Stimulated activated CD4-positive, alpha-beta T cell treated with anti-CD3 and anti-CD28 coated beads, Interleukin-1b, Interleukin-23, amount 100 ng/mL, for 24 hours (primary cell): ENCODE measurements at places on chromosomes 1 and 21.

GRCh38 chr1:58755468-58755872 is 28.4 kb downstream of the JUN start:
- DNase-seq: no peak

- no peak for DNase-seq
Observed at GRCh38 chr1:36087233-36088123, 1.2 kb upstream of the ADPRS start.

- DNase-seq: no peak
Observed at GRCh38 chr1:47942240-47942629, 55.0 kb downstream of the TRABD2B start.

DNA sequence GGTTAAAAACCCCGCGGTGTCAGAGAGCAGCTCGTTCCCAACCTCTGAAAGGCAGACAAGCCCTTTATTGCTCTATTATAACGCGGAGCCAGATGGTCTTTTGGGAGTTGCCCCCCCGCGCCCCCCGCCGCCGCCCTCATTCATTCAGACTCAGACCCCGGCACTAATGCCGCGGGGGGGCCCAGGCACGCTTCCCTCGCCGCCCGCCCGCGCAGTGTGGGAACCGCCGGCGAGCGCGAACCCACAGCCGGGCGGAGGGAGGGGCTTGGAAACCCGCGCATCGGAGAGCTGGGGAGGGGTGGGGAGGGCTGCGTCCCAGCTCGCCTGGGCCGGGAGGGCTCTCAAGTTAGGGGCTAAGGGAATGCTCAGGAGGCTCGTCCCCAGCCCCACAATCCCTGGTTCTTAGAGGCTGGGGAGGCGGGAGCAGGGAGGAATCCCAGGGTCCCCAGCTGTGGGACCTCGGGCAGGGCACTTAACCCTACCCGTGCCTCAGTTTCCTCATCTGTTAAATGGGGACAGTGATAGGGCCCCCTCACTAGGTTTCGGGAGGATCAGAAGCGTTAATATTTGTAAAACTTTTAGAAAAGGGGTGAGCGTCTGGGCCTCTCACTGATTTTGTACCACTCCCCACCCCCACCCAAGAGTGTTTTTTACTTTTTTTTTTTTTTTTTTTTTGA is 10.9 kb upstream of the HES5 start:
- no peak for DNase-seq

GRCh38 chr1:197424380-197424779 is 156.3 kb downstream of the CRB1 start:
- no peak for DNase-seq

DNA sequence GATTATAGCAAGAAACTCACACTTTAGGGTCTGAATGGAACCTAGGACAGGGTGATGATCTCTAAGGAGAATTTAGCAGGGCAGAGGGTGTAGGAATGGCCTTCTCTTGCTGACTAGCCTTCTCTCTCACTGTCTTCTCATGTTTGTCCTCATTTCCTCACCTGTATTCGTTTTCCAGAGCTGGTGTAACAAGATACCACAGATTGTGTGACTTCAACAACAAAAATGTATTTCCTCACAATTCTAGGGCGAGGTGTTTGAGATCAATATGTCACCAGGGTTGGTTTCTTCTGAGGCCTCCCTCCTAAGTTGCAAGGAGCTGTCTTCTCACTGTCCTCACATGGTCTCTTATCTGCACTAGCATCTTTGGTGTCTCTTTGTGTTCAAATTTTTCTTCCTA is 177.9 kb upstream of the C1orf87 start:
- no peak for DNase-seq

- DNase-seq: no peak
Observed at GRCh38 chr1:79252598-79252997, 246.1 kb upstream of the ADGRL4 start.

- no peak for DNase-seq
Observed at GRCh38 chr1:162373541-162374260, 3.0 kb downstream of the SPATA46 start.

DNA sequence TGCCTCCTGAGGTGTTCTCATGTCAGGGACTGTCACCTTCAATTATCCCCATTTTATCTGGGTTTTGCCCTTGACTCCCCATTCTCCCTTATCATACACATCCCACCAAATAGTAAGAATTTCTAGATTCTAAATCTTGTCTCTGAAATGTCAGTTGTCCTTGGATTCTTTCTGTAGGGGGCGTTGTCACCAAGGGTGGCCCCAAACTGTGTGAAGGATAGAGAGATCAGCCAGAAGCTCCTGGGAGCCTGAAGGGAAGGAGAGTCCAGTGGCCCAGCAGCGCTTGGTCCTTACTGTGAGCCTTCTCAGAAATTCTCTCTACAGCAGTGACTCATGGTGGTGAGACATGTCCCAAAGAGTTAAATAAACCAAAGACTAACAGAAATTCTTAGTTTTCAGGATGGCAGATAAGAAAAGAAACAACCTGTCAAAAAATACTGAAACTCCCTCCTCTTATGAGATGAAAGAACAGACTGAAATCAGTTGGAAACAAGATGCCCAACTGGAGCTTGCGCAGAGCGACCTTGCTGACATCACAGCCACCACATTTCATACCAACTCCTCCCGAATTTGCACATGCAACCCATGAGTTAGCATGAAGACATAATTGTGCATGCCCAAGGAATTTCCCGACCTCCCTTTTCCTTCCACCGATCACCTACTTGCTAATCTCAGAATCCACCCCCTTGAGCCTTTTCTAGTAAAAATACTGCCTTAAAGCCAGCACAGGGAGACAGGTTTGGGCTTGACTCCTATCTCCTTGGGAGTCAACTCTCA is 109.8 kb downstream of the ELAVL4 start:
- no peak for DNase-seq

GRCh38 chr1:179883040-179883744 is 1.1 kb downstream of the TOR1AIP1 start:
- DNase-seq: no peak

GRCh38 chr1:206952171-206952570 is 5.9 kb upstream of the PIGR start:
- DNase-seq: no peak

GRCh38 chr1:29583727-29584126 is 347.4 kb downstream of the PTPRU start:
- no peak for DNase-seq

DNA sequence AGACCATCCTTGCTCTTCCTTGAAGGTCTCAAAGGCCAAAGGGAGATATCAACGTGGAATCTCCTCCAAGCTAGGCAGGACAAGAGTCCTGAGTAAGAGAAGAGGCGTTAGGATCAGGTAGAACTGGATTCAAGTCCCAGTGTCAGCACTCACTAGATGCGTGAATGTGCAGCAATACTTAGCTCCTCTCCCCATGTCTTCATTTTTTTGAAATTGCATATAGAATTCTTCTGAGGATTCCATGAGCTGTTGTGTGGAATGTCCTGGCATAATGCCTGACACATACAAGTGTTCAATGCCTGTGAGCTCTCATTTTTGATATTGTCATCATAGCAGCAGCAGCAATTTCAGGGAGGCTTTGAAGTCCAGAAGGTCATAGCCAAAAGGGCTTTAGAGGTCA is 333.2 kb downstream of the KCNH1 start:
- no peak for DNase-seq

GRCh38 chr1:90384193-90384592 is 332.9 kb downstream of the BARHL2 start:
- DNase-seq: no peak

DNA sequence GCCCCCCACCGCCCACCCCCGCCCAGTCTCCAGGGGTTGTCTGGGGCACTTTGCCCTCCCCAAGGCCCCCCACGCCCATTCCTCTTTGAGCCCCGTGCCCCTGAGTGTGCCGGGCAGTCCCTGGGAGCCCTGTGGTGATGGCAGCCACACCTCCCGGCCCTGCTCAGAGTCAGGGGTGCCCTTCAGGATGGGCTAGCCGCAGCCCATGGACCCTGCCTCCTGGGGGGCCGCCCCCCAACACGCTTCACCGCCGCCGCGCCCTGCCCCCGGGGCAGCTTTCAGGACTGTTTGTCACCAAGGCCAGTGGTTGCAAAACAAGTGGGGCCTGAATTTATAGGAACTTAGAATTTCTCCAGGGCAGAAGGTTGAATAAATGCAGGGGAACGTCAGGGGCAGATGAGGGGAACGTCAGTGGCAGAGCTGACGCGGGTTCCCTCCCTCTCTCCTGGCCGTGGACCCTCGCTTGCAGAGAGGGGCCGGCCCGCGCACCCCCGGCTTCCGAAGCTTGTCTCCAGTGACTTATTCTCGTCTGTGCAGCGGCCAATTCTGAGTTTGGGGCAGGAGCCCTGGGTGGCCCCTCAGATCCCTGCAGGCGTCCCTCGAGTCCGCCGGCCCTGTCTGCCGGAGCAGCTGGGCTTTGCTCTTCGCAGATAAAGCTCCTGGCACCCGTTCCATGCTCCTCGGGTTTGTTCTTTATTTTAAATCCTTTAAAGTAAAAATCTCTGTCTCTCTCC is 41.2 kb upstream of the ADARB1 start:
- no peak for DNase-seq

DNA sequence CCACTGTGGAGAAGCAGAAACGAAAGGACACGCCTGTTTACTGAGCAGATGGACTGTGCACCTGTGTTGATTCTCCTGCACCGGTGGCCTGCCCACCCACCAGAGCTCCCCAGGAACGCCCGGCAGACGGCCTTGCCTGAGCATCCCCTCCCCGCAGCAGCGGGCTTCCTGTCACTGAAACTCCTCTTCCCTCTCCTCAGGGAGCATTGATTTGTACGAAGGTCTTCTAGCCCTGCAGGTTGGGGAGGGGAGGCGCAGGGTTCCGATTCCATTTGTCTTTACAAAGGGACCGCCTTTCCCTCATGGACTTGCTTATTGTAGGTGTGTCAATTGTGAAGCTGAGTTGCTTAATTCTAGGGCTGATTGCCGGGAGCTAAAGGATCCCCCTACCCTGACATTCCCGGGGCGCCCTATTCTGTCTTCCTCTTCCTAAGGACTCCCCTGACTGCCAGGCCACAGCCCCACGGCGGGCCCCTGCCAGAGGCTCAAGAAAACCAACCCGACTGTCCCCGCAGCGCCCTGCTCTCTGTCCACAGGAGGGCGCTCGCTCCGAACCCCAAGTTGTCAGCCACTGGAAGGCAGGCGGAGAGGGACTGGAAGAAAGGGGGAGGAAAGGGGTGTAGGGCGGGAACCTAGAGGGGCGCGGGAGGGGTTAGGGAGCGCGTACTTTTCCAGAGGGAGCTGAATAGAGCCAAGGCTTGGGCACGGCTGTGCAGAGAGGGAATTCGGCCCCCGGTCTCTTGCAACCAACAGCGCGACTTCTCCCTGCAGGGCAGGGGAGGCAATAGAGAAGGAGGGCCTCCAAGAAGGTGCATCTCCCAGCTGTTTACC is 2.8 kb downstream of the S100A6 start:
- no peak for DNase-seq

DNA sequence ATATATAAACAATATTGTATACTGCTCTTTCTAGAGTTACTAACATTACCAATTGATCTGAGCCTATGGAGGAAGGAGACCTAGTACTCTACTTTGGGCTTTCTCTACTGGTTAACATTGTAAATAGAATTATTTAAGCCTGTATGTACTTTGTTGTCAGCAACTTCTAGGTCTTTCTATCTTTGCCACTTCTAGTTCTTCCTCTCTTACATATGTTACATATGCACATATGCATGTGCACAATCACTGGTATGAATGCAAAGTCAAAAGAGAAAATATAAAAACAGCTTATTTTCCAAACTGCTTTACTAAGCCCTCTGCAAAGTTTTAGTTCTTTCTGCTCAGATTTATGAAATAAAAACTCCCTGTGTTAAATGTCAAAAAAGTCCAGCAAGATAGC is 84.3 kb downstream of the PTPRC start:
- no peak for DNase-seq

DNA sequence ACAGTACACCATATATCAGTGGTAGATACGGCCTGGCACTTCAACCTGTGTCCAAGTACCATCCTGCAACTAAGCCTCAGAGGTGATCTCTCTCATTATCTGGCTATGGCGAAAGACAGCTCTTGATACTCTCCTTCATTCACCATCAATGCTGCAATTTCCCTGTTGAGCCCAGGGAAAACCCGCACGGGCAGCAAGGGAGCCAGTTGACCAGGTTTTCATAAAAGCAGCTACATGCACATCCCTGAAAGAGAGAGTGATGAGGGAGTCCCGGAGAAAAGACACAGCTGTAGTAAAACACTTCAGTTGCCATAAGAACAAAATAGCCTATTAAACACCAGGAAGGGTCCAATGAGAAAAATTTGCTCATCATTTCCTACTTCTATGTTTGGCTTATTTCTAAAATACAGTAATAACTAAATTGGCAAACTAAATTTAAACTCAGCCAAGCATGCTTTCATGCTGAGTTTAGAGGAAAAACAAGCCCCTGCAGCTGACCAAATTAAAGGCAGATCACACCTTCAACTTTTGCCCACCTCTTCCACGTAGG is 68.3 kb downstream of the CAPZB start:
- no peak for DNase-seq

GRCh38 chr1:201459052-201459451 is 9.9 kb downstream of the PHLDA3 start:
- no peak for DNase-seq

- no peak for DNase-seq
Observed at GRCh38 chr1:225430301-225430700, 2.5 kb upstream of the LBR start.

DNA sequence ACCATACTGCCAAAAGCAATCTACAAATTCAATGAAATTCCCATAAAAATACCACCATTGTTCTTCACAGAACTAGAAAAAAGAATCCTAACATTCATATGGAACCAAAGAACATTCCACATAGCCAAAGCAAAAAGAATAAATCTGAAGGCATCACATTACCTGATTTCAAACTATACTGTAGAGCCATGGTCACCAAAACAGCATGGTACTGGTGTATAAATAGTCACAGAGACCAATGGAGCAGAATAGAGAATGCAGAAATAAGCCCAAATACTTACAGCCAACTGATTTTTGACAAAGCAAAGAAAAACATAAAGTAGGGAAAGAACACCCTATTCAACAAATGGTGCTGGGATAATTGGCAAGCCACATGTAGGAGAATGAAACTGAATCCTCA is 6.2 kb upstream of the DEPDC1 start:
- no peak for DNase-seq

DNA sequence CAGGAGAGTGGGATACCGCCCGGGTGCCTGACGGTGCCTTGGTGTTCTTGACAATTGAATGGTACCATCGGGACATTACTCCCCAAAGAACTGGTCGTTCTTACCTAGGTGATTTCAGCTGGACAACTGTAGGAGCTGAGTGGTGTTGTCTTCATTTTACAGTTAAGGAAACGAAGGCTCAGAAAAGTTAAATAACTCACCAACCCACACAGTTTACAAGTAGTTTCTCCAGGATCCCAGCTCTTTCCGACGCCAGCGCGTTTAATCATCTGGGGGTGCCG is 1.6 kb downstream of the PIK3CD start:
- no peak for DNase-seq

DNA sequence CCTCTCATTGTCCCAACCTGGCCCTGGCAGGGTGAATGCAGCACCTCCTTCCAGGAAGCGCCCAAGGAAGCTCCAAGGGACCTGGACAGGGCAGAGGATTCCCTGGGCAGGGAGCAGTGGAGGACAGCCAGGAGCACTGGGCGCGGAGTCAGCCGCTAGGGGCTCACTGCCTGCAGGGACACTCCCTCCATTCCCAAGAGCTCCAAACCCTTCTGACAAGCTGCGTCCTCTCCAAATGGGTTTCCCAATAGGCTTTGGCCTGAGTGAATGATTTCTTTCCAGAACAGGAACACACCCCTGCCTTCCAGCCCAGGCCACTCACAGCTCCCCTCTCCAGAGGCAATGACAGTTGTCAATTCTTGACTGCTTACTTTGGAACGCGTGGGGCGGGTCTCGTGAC is 128.5 kb upstream of the EDN2 start:
- DNase-seq: no peak

- no peak for DNase-seq
Observed at GRCh38 chr1:72284084-72284347, 1.7 kb upstream of the NEGR1 start.
